H1 (cell line): ENCODE measurements at places on chromosomes 2 and 18.

DNA sequence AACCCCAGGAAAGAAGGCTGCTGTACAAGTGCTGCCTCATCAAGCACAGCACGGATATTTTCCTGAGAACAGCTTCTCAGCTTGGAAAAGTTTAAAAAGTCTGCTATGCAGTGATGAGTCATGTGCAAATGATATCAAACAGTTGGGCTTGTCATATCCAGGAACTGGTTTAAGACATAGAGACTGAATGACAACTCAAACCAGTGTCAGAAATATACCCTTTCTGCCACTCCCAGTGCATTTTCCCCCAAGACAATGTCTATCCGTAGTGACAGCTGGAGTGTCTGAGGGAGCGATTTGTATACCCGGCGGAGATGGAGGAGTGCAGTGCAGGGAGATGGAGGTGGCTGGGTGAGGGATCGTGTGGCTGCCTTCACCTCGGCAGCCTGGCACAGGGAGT lies 28.2 kb downstream of the SOX11 start:
- peaks cover 6% of the 10 kb centered on the region; the same call in 1 of the 2 replicates for H3K4me1 ChIP-seq
- no peak for DNase-seq
- H3K4me3 ChIP-seq = no peak overlapping the region
- H3K36me3 ChIP-seq = peaks cover 3% of the 10 kb centered on the region; the same call in 1 of the 2 replicates
- H3K27ac ChIP-seq = no peak overlapping the region
- H3K27me3 ChIP-seq = no peaks in the 10 kb centered on the region

GRCh38 chr2:125169022-125169763 lies 1144.1 kb downstream of the CNTNAP5 start:
- H3K27ac ChIP-seq = no peak overlapping the region
- no peaks in the 10 kb centered on the region for H3K27me3 ChIP-seq
- no peak for DNase-seq
- H3K4me3 ChIP-seq = no peak overlapping the region
- no peaks in the 10 kb centered on the region for H3K36me3 ChIP-seq
- no peaks in the 10 kb centered on the region for H3K4me1 ChIP-seq

DNA sequence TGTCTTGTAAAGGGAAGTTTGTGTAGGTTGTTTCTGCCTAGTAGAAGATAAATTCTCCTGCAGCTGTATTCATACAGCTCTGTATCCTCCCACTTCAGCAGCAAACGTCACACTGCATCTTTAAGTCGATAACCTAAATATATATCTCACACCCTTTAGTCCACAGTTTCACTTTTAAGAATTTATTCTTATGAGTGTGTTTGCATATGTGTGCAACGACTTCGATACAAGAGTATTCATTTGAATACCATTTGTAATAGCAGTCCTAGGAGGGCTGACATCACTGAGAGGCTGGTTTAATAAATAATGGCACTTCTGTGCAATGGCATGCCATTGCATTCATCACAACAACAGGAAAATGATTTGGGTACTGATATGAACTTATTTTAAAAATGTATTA lies 63.8 kb upstream of the MSH6 start:
- H3K4me3 ChIP-seq = no peak overlapping the region
- H3K36me3 ChIP-seq = no peaks in the 10 kb centered on the region
- no peaks in the 10 kb centered on the region for H3K4me1 ChIP-seq
- DNase-seq = no peak
- H3K27ac ChIP-seq = no peak overlapping the region

DNA sequence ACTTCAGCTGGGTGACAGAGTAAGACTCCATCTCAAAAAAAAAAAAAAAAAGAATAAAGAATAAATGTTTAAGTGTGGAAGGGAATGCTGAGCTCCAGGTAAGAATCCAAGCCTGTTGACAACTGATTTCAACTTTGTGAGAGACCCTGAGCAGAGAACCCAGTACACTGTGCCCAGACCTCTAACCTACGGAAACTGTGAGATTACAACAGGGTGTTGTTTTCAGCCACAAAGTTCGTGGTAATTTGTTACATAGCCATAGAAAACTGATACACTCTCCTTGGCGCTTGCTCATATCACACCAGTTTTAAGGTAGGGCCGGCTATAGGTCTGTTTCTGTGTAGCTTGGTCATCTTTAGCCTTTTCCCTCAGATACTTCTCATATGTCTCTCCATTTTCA lies 98.4 kb upstream of the PAPOLG start:
- no peak overlapping the region for H3K4me3 ChIP-seq
- H3K27me3 ChIP-seq = peaks cover 2% of the 10 kb centered on the region; the same call in 1 of the 2 replicates
- H3K27ac ChIP-seq = no peak overlapping the region

GRCh38 chr2:195316486-195316885 lies 340.5 kb upstream of the SLC39A10 start:
- H3K36me3 ChIP-seq = no peaks in the 10 kb centered on the region
- no peak overlapping the region for H3K27ac ChIP-seq
- no peak for DNase-seq

DNA sequence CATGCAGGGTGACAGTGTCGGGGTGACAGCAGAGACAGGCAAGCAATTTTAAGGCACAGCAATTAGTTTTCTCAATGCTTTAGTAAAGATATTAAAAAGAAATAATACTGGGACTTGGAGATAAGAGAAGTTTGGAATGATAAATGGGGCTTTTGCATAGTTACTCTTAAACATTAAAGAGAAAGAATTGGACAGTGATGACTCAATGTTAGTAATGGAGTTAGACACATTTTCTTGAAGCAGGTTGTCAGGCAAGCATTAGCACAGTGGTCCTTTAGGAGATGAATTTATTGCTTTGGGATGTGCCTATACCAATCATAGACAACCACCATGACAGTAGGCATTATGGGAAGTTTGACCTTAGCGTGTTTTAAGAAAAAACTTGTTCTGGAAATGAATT lies 228.3 kb upstream of the RAB12 start:
- H3K27ac ChIP-seq = no peak overlapping the region
- H3K36me3 ChIP-seq = no peaks in the 10 kb centered on the region
- no peak for DNase-seq
- H3K4me3 ChIP-seq = no peak overlapping the region
- H3K4me1 ChIP-seq = no peaks in the 10 kb centered on the region
